Central memory CD4-positive, alpha-beta T cell (primary cell): ENCODE measurements at places on chromosomes 12 and 14.

GRCh38 chr12:11943919-11944700, 126.6 kb upstream of the BCL2L14 start:
- DNase-seq: no peak

DNA sequence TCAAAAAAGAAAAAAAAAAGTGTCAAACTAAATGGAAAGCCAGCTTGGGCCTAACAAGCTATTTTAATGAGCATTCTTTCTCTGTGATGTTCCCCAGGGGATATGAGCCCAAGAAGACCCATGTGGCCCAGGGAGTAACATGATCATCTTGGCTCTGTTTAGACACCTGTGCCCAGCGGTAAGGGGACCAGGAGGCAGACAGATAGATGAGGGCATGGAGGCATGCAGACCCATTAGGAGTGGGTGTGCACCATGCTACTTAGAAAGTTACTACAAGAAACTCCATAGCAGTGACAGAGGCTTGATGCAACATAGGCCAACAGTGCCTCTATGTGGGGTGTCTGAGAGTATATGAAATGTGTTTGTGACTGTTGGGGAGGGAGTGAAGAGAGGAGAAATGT, 3.1 kb upstream of the CREBL2 start:
- DNase-seq: no peak

- no peak for DNase-seq
These were observed 994 bp downstream of the SRP54 start for GRCh38 chr14:34983786-34984185.

DNA sequence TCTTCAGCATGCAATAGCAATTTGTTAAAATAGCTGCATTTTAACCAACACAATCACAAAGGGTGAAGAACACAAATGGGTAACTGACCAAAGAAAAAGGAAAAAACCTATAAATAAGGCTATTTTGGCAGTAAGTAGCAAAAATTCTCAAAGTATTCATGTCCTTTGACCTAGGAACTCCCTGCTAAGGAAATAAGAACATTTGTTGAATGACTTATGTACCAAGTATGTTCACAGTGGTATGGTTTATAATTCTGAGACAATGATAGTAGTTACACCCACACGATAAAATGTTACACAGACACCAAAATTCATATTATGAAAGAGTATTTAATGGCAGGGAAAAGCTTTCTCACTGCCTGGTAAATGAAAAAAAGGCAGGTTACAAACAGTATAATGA, 16.9 kb downstream of the CCDC88C start:
- no peak for DNase-seq

- DNase-seq: no peak
These were observed 17.4 kb downstream of the PYGL start for GRCh38 chr14:50926851-50927386.

DNA sequence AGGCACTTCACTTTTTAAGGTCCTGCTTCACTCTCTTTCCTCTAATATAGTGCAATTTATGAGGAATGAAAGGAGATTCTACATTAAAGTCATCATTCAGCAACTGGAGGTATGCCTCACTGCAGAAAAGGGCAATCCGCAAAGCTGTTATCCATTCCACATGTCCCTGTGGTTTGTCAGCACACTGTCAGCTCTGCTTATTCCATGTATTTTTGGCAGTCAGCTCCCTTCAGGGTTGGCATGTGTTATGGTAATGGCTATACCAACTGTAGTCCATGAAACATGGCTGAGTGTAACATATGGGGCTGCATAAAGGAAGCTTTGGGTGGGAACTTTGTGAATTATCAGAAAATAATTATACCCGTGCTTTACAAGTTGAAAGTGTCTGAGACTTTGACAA, 154.1 kb downstream of the GALC start:
- DNase-seq: no peak

DNA sequence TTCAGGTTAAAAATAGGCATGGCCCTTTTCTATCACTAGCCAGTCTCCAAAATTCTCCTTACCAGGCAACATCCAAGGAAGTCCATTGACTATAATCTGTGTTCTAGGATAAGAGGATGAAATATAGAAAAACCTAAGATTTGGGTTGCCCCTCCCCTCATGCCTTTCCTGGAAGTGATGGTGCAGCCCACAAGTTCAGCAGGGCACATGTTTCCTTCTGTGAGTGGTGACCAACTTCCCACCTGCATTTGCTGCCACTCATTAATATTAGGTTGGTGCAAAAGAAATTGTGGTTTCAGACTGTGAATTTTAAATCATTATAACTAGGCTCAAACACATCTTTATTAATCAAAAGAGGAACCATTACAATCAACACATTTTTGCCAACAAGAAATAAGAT, 250.5 kb upstream of the FKBP4 start:
- DNase-seq: no peak
